ENCODE measurements at places on chromosomes 4 and X. TPM values are rescaled to one million over a fixed set of nuclear protein-coding genes. Genes with fewer than 3 reads are reported as not detected.

GRCh38 chr4:3660086-3660927 lies 105.9 kb upstream of the ADRA2C start:
- no peak for DNase-seq

DNA sequence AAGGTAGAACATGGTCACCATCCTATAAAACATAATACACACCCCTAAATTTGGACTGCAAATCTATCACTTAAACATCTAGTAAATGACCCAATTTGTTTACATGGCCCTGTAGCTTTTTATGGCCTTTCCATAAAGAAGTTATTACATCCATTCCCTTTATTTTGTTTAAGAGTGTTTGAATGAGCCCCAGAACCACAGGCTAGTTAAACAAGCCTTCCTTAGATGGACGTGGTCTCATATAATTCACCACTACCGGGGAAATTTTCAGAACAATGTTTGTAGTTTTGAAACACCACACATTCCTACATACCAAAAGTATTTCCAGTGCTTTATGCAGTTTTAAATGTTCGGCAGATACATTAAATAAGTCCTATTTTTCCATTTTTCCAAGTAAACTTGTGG lies 12.3 kb downstream of the PDGFC start:
- peak; percentile 76 for DNase-seq

Gene PNMA5
- not detected for total RNA-seq

- DNase-seq = no peak
Measured at GRCh38 chr4:52989865-52990264, 127.7 kb downstream of the RASL11B start.

- no peak for DNase-seq
Measured at GRCh38 chr4:160795216-160795615, 1368.6 kb downstream of the FSTL5 start.

Measured in astrocyte (in vitro differentiated cells and primary cell).